ENCODE measurements at places on chromosomes 16 and 17.

DNA sequence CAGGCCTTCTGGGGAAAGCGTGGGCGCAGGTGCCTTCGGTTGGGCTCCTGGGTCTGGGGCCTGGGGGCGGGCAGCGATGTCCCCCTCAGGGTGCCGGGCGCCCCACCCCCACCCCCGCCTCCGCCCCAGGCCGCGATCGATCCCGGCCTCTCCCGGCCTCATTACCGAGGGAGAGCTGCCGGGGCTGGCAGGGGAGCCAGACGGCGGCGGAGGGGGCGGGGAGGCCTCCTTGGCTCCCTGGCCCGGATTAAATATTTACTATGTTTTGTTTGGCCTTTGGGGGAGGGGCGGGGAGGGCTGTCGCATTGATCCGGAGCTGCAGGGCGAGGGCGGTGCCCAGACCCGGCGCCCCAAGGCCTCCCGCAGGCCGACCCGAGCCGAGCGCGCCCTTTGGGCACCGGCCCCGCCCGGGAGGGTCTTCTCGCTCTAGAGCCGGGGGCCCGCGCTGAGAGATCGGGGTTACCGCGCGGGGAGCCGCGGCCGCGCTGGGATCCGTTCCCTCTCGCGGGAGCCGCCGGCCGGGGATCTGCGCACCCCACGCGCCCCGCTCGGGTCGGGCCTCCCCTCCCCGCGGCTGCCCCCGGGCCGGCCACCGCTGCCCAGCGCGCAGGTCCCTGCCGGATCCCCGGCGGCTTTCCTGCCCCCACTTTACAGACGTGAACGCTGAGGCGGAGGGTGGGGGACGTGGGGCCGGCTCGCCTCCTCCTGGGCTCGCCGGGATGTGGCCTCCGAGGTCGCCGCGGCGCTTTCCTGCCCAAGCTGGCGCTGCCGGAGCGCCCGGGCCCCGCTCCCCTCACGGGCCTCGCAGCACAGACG, 27.0 kb downstream of the RTN4RL1 start:
- DNase-seq = no peak

GRCh38 chr17:36034127-36034526, 16.4 kb upstream of the CCL23 start:
- DNase-seq = no peak

DNA sequence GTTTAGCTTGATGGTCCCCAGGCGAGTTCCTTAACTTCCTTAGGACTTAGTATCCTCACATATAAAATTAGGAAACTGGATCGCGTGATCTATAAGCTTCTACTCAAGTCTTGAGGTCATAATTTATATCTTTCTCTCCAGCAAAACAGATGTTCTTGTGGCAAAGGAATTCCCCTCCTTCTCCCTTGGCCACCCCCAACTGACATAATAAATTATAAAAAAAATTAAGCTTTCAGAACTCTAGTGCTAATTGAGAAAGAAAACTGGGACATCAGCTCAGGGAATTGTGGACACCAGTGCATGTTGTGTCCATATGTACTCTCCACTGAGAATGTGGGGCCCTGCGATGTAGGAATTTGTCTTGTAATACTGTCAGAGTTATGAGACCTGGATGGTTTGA, 13.5 kb downstream of the GNAO1 start:
- no peak for DNase-seq

- no peak for DNase-seq
Observed at GRCh38 chr16:9526791-9527190, 435.3 kb downstream of the HAPSTR1 start.

- DNase-seq = no peak
Observed at GRCh38 chr17:54864636-54865356, 35.9 kb upstream of the TOM1L1 start.

GRCh38 chr17:19381741-19382444, 3.6 kb downstream of the MAPK7 start:
- DNase-seq = no peak

- no peak for DNase-seq
Observed at GRCh38 chr16:50695017-50696000, 1.9 kb downstream of the NOD2 start.

GRCh38 chr16:57082664-57083063, 9.7 kb upstream of the CPNE2 start:
- no peak for DNase-seq

GRCh38 chr17:17084317-17084835, 42.1 kb downstream of the MPRIP start:
- DNase-seq = no peak

DNA sequence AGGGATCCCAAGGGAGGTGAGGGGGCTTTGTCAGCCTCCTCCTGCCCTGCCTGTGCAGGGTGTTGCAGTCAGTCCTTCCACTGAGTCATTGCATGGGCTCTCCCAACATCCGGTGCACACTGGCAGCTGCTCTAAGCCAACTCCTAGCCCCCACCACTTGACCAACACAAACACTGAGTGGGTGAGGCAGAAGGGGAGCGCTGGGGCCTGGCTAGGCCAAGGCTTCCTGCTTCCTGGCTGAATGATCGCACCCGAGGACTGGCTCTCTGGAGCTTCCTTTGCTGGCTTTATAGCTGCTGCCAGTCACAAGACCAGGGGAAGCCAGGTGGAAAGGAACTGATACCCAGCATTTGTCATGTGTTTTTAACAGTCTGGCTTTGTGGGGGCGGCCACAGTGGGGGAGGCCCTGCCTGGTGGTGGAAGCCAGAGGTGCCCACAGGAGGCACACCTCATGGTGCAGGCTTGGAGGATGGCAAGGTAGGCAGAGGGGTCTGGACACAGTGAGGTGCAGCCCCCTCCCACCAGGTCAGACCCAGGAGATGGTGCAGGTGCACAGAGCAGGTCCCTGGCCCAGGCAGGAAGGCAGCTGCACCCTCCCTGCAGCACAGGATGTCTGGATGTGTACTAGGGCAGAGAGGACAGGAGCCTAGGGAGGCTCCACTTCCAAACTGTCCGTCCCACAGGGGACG, 6.8 kb downstream of the MPG start:
- DNase-seq = no peak

DNA sequence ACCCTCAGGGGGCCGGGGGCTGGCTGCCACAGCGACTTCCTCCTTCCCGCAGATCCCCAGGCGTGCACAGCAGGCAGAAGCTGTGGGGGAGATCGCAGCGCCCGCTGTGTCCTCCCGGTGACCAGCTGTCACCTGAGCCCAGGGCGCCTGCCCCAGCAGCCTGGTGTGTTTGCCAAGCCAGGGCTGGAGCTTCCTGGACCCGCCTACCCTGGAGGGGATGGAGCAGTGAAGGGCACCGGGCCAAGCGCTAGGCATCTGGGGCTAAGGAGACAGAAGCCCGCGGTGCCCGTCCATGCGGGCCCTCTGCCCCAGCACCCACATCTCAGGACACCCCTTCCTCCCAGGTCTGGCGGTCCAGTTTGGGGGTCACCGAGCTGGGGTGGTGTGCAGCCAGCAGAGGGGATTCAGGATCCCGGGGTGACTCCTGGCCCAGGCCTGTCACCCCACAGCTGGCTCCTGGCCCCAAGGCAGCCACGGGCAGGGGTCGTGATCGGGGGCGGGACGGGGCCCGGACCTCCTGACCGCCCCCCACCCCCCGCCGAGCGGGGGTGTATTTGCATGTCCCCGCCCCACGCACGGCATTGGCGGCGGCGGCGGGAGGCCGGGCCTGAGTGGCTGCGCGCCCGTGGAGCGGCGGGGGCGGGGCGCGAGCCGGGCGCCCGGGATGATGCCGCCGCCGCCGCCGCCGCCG, at the start of gene RAB26:
Gene RAB26, plus strand, starts transcription at position 645 of the 691 bp plus-strand sequence. CDS start 159 bp downstream, outside the sequence.
- no peak for DNase-seq

GRCh38 chr17:50785946-50786570, 18.7 kb upstream of the ANKRD40CL start:
- DNase-seq = no peak

DNA sequence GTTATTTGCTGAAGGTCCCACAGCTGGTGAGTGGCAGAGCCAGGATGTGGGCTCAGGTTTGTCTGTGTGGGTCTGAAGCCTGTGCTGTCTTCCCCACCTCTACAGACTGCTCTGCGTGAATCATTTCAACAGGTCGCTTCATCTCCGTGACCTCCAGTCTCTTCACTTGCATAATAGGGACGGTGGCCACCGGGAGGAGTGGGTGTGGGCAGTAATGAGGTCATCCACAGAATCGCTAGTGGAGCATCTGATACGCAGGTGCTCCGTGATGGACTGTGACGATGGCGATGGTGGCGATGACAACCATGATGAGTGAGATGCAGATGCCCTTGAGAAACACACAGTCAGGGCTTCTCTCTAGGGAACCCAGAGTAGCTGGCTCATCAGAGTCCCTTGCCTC, 120.2 kb downstream of the RAP1GAP2 start:
- no peak for DNase-seq

- DNase-seq = no peak
Observed at GRCh38 chr16:75616521-75617010, 6.5 kb downstream of the ADAT1 start.

- DNase-seq = no peak
Observed at GRCh38 chr16:87635541-87636049, 33.3 kb downstream of the JPH3 start.

DNA sequence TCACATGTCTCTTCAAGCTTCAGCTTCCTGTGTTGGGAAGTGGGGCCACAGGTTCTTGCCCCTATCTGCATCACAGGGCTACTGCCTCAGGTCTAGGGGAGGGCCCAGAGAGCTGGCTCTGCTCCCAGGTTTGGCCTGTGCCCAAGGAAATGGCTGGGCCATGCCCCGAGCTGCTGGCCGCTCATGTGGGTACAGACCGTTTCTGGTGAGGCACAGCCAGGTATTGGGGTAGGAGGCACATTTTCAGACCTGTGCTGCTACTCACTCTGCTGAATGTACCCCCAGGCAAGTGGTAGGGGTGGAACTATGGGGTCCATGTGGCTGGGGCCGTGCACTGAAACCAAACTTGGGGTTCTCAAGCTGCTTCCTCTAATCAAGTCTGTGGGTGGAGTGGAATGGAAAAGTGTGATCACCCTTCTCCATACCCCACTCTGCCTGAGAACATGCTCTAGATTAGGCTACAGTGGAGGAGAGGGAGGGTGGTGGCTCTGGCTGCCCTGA, 4.6 kb downstream of the GAS2L2 start:
- DNase-seq = no peak

GRCh38 chr16:27127308-27127707, 60.6 kb downstream of the C16orf82 start:
- no peak for DNase-seq

DNA sequence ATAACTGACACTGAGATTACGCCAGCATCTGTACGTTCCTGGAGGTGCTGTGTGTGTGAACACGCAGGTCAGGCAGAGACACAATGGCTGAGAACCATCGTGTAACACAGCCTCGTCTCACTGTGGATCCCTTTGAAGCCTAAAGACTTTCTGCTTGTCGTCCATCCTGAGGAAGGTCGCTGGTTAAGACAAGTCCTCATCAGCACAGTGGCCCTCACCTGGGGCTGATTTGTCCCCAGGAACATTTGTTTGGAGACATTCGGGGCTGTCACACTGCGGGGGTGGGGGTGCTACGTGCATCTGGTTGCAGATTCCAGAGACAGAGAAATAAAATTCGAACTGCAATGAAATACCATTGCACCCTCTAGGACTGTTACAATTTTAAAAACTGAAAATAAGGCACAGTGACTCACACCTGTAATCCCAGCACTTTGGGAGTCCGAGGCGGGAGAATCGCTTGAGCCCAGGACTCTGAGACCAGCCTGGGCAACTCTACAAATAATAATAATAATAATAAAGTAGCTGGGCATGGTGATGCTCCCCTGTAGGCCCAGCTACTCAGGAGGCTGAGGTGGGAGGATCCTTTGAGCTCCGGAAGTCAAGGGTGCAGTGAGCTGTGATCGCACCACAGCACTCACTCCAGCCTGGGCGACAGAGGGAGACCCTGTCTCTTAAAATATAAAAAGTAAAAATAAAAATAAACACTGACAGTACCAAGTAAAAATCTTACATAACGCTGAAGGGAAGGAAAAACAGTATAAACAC, 112.0 kb upstream of the METRNL start:
- DNase-seq = no peak

DNA sequence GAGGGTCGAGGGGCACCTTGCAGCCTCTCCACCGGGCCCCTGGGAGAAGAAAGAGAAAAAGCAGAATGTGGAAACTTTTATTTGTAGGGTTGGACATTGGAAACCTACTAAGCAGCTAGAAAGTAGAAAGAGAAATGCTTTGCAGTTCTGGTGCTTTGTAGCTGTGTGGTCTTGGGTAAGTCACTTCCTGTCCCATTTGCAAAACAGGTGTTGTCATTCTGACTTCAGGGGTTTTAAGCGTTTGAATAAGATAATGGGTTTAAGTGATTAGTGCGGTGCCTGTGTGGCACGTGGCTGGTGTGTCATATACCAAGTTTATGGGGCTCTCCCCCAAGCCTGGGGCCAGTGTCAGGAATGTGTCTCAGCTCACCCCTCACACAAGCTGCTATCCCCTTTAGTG, 1.6 kb downstream of the CA4 start:
- DNase-seq = no peak
